NCI-H526 (cell line): ENCODE measurements at places on chromosomes 3 and 15.

GRCh38 chr3:153216928-153217327 lies 54.9 kb downstream of the RAP2B start:
- DNase-seq, result no peak

DNA sequence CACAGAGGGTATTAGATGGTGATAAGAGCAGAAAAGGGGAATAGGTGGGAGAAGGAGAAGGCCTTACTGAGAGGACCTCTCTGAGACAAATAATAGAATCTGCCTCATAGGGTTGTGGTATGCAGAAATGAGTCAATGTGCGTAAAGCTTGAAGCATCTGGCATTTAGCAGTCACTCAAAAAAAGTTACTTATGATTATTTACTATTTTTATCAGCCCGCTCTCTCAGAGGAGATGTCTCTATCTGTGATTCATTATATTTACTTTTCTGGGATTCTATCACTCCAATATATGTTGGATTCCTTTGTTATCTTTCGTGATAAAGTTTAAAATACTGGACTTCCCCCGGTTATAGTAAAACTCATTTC lies 4.6 kb upstream of the TM4SF1 start:
- DNase-seq, result no peak

DNA sequence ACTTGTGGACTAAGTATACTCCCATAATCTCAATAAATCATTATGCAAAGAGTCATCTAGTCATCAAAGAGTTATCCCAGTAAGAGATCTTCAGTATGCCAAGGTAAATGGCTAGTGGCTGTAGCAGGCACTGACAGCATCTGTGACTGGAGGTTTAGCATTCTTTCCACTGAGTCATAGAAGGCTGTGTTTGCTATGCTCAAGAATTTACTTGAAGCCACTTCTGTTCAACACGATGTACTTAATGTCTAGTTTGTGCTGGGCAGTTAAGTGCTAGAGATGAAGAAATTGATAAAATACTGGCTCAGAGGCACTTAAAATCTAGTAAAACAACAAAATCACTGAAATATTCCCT lies 13.0 kb downstream of the ZBED2 start:
- DNase-seq, result no peak

DNA sequence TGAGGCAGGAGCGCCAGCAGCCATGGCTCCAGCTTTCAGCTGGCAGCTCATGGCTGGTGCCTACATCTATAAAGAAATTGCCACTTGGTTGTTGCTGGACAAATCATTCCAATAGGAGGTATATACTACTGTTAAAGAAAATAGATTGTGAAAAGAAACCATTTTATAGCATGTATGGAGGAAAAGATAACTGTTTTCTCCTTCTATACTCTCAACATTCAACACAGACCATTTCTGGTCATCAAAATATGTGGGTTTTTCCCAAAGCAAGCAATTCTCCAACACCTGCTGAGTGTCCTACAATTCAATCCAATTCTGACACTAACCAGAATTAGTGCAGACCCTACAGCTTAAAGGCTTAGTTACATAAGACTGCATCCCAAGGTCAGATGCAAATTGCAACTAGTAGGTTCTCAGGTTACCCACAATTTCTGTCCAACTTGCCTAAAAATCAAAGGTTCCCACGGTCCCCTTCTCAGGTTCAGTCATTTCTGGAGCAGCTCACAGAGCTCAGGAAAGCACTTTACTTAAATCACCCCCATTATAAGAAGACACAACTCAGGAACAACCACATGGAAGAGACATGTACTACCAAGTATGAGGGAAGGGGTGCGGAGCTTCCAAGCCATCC lies 42.4 kb upstream of the STRIT1 start:
- DNase-seq, result no peak

GRCh38 chr3:155076888-155077287 lies 3.2 kb upstream of the MME start:
- DNase-seq, result no peak

DNA sequence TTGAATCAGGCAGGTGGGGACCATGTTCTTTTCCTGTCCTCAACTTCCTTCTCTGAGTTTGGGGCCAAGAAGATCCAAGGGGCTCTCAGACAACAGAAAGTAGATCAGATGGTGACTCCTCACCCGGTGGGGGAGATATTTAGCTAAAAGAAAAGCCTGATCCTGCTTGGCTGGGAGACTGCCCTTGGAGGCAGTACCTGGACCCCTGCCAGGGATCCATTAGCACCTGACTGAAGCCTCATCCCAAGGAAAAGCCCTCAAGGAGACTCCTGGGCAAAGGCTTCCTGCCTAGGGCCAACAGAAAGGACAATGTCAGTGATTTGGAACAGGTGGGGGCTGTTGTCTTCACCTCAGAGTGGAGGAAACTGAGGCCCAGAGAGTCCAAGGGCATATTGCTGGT lies 33.5 kb upstream of the HHATL start:
- no peak for DNase-seq

- no peak for DNase-seq
These were observed 960.2 kb downstream of the TUSC7 start for GRCh38 chr3:117669774-117670173.

DNA sequence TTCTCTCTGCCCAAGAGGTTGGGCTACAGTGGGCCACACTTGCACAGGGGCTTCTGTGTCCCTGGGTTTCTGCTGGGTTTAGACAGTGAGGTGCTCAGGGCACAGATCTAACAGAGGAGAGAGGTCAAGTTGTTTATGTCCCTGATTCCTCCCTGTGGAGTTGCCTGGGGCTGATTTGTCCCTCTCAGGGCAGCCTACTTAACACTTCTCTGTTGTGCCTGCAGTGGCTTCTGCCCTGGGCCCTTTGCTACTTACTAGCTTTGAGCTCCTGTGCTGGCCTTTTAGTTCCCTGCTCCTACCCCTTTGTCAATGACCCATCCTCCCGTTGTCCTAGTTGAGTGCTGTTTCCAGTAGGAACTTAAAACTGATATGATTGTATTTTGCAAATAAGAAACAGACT lies 114.0 kb upstream of the RGMA start:
- DNase-seq, result no peak

- no peak for DNase-seq
These were observed 9.7 kb upstream of the DAG1 start for GRCh38 chr3:49460188-49460890.

- DNase-seq, result peak; percentile 5
These were observed 20.9 kb downstream of the TP63 start for GRCh38 chr3:189652042-189652441.

GRCh38 chr3:132660052-132660810 lies at the start of gene UBA5:
Gene UBA5, plus strand, starts transcription at chr3:132660329. Its CDS starts 209 bp downstream, at chr3:132660538.
- DNase-seq, result peak; percentile 75

- DNase-seq, result peak; percentile 9
These were observed 175.6 kb downstream of the MFSD1 start for GRCh38 chr3:158977497-158977896.

GRCh38 chr3:48409291-48410201 lies 20.3 kb downstream of the PLXNB1 start:
- DNase-seq, result no peak

DNA sequence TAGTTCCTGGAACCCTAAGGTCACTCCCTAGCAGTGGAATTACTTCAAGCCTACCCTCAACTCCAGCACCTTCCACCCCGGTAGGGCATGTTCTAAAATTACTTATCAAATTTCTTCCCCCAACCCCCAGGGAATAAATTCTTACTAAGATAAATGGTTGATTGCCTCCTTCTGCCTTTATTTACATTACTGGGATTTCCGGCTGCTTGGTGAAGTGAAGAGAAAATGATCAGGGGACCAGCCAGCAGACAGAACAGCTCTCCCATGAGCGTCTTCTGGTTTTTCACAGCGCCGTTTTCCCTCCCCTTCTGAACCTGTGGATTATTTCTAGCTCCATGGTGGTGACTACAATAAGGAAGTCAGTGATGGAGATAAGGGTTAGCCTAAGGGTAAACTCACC lies 521.5 kb upstream of the PPP2R3A start:
- no peak for DNase-seq

DNA sequence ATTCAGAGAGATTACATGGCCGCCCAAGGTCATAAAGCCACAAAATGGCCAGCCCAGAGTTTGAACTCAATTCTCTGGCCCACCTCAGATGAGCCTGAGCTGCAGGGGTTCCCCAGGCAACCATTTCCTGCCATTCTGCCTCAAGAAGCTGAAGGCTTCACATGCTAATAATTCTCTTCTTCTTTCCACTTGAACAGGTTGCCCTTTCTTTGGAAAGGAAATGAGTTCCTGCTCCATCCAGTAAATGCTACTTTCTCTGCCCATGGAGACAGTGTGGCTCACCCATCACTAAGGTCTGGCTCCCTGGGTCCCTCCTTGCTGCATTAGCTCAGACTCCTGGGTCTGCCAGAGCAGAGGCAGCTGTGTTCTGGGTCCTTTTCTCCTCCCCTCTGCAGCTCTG lies 48.2 kb downstream of the TRIM42 start:
- no peak for DNase-seq

GRCh38 chr3:120420360-120420759 lies 30.4 kb downstream of the FSTL1 start:
- DNase-seq, result no peak

DNA sequence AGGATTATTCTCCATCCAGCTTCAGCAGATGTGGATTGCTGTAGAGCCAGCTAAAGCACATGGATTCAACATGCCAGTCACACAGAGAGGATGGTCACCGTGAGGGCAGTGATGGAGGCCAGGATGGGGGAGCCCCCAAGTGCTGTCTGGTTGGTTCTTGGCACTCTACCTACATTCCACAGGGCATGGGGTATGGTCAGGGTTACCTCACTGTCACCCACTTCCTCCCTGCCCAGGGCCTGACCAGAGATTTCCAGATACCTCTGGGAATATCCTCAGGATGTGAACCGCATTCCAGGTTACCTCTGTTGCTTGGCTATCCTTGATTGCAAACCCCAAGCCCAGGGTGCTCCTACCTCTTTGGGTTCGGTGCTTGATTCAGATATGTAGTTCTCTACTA lies 147.3 kb upstream of the TRIM42 start:
- no peak for DNase-seq
